CD4-positive, alpha-beta T cell treated with Interleukin-15 for 1 hour (primary cell): ENCODE measurements at places on chromosomes 3 and 15.

- no peak for DNase-seq
Observed at GRCh38 chr15:91183596-91183995, 83.5 kb downstream of the SV2B start.

DNA sequence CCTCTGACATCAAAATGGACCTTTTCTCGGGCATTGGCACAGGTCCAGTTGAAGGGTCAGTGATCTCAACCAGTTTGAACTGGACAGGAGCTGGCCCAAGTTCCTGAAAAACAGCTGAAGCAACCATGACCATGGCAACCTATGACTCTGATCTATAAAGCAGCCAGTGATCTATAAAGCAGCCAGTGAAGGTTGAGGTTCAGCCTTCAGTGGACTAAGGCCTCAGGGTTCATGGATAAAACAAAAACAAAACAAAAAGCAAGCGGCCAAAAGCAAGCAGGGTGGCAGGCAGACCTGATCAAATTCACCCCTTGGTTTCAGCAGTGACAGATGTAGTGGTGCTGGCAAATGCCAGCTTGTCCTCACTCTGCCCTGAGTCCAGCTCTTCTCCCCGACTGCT is 10.0 kb upstream of the CHRNB4 start:
- no peak for DNase-seq

- no peak for DNase-seq
Observed at GRCh38 chr3:191366675-191367074, 36.3 kb upstream of the UTS2B start.

GRCh38 chr3:138803006-138803653 is 31.6 kb downstream of the PIK3CB start:
- DNase-seq, result no peak

- no peak for DNase-seq
Observed at GRCh38 chr15:57920911-57921310, 144.6 kb downstream of the ALDH1A2 start.

GRCh38 chr3:38541806-38542205 is 45.7 kb downstream of the EXOG start:
- no peak for DNase-seq

DNA sequence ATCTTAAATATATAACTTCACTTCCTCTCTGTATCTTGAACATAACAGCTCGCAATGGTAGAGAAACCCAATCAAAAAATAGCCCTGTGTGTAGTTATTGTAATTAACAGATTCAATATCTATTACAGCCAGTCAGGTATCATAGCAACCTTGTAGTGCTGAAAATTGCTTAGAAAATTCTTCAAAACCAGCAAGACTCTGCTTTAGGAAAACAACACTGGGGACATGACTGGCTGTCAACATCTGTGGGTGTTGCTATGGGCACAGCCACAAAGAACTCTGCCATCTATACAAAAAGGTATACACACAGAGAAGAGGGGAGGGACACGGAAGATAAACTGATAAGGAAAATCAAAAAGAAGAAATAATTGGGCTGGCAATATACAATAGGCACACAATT is 101.2 kb downstream of the WDR72 start:
- no peak for DNase-seq

GRCh38 chr3:182214416-182214815 is 502.7 kb downstream of the SOX2 start:
- DNase-seq, result no peak

- no peak for DNase-seq
Observed at GRCh38 chr3:123431007-123431657, 17.8 kb downstream of the ADCY5 start.

GRCh38 chr3:58617338-58617761 is 40.2 kb upstream of the FAM107A start:
- no peak for DNase-seq

GRCh38 chr3:64105816-64106215 is 82.5 kb upstream of the PSMD6 start:
- DNase-seq, result no peak

DNA sequence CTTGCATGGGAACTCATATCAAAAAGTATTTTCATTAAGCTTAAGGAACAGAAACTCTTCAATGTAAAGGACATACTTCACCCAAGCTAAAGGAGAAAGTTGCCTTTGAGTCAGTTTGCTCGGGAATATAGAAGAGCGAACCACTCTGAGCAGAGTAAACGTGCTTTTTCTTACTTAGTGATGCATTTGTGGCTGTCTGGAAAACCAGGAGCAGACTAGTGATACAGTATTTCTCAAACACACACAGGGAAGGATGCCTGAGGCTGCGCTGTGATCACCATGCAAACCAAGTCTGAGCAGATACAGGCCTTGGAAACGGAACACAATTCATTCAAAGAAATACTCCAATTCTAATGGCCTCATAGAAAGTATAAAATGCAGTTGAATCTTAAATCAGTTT is 121.0 kb upstream of the CDIN1 start:
- DNase-seq, result no peak

DNA sequence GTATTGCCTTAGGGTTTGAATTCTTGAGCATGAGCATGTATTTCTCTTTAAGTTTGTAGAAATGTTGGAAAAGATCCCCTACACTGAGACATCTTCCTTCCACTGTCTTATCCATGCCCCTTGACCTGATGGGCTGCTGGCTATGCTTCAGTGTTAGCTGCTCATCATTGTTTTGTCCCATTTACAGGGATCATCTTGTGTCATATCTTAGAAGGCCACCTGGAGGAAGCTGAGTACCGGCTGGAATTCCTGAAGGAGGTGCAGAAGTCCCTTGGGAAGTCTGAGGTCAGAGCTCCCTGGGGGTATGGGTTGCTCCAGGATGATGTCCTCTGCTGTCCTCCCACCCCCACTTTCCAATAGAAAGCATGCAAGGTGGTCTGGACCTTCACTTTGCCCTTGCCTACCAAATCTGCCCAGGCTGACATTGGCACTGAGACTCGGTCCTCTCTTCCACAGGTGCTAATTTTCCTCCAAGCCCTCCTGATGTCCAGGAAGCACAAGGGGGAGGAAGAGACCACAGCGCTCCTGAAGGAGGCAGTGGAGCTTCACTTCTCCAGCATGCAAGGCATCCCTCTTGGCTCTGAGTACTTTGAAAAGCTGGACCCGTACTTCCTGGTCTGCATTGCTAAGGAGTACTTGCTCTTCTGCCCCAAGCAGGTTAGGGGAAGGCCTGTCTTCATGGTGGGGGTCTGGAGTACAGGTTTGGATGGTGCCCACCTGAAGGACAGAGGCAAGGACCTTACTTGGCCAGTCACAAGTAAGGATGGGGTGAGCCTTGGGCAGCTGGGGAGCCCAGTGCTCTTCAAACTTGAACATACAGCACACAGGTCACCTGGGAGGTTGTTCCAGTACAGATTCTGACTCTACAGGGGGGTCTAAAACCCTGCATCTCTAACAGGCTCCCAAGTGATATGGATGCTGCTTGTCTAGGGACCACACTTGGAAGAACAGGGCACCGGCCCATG is 17.7 kb downstream of the TTC21A start:
- DNase-seq, result no peak

- DNase-seq, result no peak
Observed at GRCh38 chr3:139764069-139764905, 86.5 kb upstream of the NMNAT3 start.

- no peak for DNase-seq
Observed at GRCh38 chr15:42427429-42428223, 63.3 kb downstream of the ZNF106 start.

DNA sequence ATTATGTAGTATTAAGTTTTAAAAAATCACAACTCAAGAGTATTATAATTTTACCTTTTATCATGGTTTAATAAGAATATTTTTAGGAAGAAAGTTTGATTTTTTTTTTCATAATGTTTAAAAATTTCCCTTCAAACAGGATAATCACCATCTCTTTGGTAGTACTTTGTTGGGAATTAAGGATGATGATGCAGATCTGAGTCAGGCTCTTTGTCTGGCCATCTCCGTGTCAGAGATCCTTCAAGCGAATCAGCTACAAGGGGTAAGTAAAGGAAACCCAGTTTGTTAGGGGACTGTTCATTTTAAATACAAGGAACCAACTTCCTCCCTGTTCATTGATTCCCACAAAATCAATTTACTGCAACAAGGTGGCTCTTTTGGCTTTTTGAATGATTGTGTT is 36.8 kb upstream of the NIT2 start:
- no peak for DNase-seq
